ENCODE measurements at places on chromosomes 1 and 21.

DNA sequence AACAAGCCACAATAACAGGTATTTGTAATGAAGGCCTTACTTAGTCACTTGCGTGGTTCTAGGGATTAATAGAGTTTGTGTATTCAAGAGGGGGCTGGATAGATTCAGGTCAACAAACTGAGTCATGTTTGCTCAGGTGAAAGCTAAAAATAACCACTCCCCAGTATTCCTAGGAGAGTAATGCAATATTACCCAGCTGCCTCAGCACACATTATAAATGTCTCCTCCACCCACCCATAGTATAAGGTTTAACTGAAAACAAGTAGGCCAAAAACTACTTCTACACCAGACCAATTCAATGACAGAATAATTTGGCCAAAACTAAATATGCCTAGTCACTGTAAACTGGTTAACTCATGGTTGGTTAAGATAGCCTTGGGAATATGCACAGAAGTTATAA lies 34.4 kb downstream of the WLS start:
- no peak for DNase-seq

DNA sequence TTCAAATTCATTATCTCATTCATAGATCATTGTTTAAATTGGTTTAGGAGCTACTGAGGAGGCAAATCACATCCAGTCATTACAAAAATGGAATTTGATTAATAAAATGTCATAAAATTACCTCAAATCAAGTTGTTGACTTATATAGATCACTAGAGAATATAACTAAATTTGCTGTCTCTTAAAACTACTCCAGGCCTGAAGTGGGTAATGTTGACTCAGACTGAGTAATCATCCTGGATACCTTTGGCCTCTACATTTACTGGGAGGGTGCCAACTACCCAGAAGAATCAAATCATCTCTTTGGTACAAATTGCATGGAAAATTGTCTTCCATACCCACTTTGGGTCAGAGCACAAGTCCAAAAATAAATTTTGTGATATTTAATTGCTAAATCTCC lies 191.2 kb upstream of the GREM2 start:
- no peak for DNase-seq

DNA sequence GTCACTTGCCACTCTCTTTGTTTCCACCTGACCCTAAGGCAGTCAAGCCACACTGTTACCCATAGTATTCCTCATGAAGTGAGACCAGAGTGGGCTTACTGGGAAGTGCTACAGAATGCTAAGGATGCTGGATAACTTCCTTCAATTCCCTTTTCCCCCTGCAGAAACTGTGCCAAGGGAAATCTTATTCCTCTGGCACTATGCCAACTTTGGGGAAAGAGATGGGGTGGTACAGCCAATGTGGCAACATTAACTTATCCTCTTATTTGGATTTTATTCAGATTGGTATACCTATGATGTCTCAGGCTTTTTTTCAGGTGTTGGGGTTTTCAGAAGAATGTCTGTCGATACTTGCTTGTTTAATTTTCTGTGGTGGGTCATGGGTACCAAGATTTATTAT lies 599.4 kb upstream of the PBX1 start:
- DNase-seq = no peak

GRCh38 chr1:10617931-10618885 lies 143.5 kb downstream of the PEX14 start:
- DNase-seq = no peak

GRCh38 chr1:196317535-196318522 lies 290.4 kb downstream of the KCNT2 start:
- DNase-seq = peak; percentile 0

DNA sequence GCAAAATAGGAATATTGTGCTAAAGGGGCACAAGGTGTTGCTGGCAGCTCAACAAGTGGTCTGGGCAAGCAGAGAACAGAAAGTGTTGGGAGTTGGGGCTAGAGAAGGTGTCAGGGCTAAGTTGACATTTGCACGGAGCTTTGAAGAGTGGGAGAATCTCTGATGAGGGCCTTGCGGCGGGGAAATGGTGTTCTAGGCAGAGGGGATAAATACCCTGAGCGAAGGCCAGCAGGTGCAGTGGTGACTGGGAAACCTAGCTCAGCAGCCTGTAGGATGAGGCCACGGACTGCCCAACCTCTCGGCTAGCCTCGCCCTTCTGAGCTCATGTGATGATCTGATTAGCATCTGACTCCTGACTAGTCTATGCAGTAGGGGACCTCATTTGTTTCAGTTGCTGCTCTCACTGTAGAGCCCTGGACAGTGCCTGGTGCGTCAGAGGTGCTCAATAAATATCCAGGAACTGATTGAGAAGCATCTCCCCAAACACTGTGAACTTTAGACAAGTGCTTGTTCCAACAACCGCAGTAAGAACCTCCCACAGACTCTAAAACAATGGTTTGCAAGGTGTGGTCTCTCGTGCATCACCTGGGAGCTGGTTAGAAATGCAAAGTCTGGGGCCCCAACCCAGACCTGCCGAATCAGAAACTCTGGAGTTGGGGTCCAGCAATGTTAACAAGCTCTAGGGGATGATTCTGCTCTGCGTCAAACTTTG lies 1.0 kb upstream of the FOXO6 start:
- no peak for DNase-seq

GRCh38 chr1:194227161-194227560 lies 1040.7 kb upstream of the B3GALT2 start:
- no peak for DNase-seq

DNA sequence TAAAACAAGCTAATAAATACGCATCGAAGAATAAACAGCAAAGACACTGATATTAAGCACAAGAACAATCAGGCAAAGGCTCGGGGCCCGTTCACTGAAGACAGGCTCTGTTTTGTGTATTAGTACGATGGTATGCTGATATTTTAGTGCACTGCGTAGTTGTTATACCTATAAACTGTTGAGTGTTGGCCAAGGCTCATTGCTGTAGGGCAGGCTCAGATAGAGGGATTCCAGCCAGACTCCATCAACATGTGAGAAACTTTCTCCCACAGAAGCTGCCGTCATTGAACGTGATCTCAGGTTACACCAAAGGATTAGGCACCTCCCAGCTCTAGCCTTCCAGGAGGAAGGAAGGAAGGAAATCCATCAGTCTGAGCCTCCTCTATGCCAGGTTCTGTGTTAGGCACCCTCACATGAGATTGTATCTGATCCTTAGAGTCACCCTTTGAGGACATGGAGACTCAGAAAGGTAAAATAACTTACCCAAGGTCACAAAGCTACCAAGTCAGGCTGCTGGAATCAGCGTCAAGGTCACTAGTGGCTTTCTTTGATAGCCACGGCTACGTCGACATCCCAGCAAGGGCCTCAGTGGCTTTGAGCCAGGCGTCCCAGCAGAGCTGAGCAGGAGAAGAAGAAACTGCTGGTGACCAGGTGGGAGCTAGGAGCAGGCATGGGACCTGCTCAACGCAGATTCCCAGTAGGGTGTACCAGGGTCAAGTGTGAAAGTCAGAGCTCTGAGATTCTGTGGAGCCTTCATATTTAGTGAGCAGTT lies 14.8 kb downstream of the BCAR3 start:
- DNase-seq = no peak

DNA sequence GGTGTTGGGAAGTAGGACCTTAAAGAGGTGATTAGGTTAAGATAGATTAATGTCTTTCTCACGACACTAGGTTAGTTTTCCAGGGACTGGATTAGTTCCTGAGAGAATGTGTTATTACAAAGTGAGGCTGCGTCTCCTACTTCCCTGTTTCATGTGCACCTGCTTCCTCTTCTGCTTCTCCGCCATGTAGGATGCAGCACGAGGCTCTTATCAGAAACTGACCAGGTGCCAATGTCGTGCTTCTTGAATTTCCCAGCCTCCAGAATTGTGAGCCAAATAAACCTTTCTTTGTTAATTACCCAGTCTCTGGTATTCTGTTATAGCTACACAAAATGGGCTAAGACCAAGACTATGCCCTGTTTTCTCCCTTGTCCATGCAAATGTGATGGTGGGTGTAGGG lies 152.2 kb upstream of the LMO4 start:
- DNase-seq = no peak

- no peak for DNase-seq
Observed at GRCh38 chr21:22374218-22374969, 1376.2 kb downstream of the NCAM2 start.

DNA sequence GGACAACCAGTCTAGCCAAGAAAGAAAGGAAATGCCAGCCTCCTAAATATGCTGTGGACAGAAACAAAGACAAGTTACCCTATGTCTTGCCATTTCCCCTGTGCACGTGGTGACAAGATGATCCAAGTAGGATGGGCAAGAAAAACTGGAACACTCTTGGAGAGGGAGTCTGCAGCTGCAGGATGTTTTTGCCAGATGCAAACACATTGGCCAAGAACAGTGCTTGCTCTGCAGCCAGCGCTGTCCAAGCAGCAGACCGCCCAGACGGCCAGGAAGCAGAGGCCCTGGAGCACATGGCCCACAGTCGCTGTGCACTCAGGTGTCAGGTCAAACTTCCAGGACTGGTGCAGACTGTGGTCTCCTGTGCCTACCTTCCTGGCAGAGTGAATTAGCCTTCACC lies 189.3 kb downstream of the SLC35F3 start:
- DNase-seq = no peak

GRCh38 chr1:55369474-55369873 lies 154.3 kb upstream of the USP24 start:
- no peak for DNase-seq

DNA sequence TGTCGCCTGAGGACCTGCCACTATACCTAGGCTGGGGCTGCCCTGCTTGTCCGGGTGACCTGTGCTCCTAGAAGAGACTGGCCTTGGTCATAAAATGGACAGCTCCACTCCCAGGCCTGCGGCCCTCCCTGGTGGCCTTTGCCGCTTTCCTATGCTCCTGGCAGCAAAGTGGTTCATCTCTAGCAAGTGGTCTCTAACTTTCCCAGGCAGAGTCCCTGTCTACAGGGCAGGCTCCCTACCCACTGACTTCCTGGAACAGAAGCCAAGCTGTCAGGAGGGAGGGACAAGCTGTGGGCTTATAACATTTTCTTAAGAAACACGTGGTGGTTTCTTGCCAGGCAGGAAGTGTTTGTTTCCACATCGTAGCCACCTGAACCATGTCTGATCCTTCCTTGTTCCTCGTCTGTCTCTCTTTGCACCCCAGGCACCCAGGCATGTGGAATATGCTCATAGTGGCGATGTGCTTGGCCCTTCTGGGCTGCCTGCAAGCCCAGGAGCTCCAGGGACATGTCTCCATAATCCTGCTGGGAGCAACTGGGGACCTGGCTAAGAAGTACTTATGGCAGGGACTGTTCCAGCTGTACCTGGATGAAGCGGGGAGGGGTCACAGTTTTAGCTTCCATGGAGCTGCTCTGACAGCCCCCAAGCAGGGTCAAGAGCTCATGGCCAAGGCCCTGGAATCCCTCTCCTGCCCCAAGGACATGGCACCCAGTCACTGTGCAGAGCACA lies 10.1 kb downstream of the H6PD start:
- no peak for DNase-seq

DNA sequence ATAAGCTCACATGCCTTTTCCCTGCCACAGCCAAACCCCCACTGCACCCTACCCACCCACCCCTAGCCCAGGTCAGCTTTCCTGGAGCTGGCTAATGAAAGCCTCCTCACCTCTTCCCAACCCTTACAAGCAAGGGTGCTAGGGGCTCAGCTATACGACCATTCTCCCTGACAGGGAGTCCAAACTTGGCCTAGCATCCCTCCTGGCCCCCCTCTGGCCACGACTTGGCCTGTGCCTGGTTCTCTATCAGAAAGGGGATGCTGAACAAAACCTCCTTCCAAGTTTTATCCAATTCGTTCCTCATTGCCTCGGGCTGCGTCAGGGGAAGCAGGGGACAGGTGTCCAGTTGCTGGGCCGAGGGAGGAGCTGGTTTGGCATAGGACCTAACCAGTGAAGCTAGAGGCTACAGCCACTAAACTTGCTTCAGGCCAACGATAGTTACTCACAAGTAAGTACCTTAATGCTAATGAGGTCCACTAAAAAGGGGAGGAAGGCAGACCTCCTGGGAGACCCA lies 8.6 kb downstream of the TMEM81 start:
- no peak for DNase-seq

- DNase-seq = no peak
Observed at GRCh38 chr1:235878082-235878811, 11.5 kb upstream of the LYST start.

DNA sequence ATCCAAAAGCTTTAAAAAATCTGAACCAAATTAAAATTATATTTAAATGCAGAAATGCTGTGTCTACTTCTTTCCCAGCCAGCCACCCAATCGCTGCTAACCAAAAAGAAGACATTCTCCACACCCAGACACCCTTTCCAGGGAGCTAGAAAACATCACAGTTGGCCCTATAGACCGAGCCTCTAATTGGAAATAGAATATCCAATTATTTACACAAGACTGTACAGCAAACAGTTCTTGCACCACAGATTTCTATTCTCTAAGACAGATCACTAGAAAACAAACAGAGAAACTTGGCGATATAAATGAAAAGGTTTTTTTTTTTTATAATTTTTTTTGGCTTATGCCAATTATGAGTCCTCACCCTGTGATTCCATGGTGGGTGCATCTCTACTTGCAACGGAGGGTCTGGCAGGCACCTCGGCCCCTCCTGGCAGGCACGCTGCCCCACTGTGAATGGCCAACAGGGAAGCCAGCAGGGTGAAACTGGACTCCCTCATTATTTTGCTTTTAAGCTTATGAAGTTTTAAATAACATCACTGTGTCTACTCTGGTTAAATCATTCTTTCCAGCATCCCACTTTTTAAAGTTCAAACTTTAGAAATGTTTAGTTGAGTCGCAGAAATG lies 29.2 kb downstream of the BCAR3 start:
- DNase-seq = no peak

DNA sequence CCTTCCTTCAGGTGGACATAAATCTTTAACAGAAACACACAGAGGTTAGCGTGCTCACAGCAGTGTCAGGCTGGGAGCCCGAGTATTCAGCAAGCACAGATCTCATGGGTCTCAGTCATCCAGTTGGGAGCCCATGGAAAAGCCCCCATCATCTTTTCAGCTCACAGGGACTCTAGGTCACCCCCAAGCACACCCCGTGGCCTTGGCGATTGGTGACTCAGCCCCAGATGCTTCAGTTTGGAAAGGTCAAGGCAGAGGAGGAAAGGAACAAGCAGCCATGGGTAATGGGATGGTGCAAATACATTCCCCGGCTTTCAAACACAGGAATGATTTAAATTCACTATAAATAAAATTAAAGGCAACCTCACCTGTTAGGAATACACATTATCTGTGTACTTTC lies 88.9 kb downstream of the PGBD5 start:
- DNase-seq = no peak

DNA sequence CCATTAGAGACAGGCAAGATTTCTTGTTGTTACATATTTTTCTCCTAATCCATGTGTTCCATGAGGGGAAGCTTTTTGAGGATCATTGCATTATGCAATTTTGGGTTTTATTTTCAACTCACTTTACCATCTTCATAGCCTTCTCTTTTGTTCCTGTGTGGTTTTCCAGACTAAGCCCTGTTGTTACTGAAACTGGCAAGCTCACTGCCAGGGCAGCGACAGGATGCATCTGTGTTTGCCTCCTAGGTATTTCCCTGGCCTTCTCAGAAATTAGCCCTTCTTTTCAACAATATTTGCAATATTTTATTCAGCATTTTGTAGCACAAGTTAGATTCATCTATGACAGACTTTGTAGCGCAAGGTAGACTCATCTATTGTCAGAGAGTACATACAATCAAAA lies 134.2 kb upstream of the CYYR1 start:
- DNase-seq = no peak

Measured in activated CD4-positive, alpha-beta T cell treated with anti-CD3 and anti-CD28 coated beads, Interleukin-2, amount 50 U/mL, for 48 hours (primary cell).